Myocyte (in vitro differentiated cells): ENCODE measurements at places on chromosomes 4 and X. TPM values are rescaled to one million over a fixed set of nuclear protein-coding genes. Genes with fewer than 3 reads are reported as not detected.

GRCh38 chrX:15674514-15674840 lies 9.9 kb upstream of the CLTRN start:
- DNase-seq: no peak

GRCh38 chr4:110130576-110131358 lies 67.6 kb downstream of the ELOVL6 start:
- DNase-seq: no peak

- no peak for DNase-seq
Measured at GRCh38 chrX:22739276-22739675, 260.5 kb upstream of the DDX53 start.

- no peak for DNase-seq
Measured at GRCh38 chr4:132328761-132329160, 820.3 kb upstream of the PCDH10 start.

- DNase-seq: peak; percentile 75
Measured at GRCh38 chr4:145098675-145099037, 545 bp downstream of the ABCE1 start.

DNA sequence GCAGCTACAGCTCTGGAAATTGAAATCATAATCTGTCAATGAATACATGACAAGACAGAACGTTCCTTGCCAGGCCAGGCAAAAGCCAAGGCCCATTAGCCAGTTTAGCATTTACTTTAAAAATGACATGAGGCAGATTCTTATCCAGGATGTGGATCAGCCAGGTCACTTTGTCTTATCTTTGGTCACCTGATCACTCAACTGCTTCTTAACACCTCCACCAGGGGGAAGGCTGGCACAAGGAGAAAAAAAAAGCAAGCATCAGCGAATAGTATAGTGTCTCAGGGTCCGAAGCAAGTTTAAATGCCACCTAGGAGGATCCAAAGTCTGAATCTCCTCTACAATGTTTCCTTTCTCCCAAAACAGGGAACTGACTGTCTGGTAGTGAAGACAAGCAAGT lies 18.8 kb downstream of the ATP1B4 start:
- no peak for DNase-seq

DNA sequence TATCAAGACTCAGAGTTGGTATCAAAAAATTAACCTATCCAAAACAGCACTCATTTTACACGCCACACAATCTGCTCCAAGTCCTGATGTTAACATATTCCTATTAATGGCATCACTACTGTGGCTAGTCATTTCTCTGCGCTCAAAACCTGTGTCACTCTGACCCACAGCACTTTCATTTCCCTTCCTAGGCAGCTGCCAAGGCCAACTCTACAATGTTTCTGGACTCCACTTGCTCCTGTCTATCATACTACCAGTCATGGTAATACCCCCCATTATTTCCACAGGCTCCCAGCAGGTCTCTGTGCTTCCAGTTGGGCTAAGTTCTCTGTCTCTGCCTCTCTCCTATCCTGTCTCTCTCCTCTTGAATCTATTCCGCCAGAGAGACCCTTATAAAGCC lies 323.6 kb downstream of the NR3C2 start:
- peak; percentile 96 for DNase-seq

DNA sequence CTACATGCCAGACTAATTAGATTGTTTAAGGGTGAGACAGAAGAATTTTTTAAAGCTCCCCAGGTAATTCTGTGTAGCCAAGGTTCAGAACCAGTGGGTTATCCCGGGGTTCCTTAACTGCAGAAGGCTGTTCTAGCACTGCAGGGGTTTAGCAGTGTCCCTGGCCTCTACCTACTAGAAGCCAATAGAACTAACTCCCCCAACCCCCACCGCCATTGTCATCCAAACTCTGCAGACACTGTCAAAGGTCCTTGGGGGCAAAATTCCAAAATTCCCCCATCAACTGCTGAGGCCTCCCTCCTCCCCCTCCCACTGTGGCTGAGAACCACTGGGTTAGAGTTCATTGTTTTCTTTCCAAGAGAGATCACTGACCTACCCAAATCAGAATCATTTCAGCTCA lies 66.4 kb downstream of the MOSPD2 start:
- no peak for DNase-seq

- peak; percentile 57 for DNase-seq
Measured at GRCh38 chrX:129606918-129607317, 47.8 kb downstream of the APLN start.

- DNase-seq: peak; percentile 97
Measured at GRCh38 chr4:168496834-168497233, at the start of gene PALLD. Gene PALLD (plus strand): TSS chr4:168497052.

DNA sequence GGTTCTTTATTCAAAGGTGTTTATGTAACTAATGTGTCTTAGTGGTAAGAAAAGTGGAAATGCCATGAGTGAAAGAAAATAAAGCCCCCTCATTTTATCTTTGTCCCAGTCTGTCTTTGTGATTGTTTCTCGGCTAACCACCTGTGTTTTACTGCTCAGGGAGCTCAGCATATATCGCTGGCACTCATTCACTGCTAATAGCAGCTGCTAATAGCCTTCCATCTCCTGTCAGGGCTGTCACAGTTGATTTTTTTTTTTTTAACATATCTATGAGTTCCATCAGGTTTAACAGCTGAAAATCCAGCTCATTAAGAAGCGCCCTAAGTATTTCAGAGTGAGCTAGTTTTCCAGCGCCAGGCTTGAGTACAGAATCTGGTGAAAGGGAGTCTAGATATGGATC lies 205.6 kb downstream of the RBMX2 start:
- no peak for DNase-seq

- no peak for DNase-seq
Measured at GRCh38 chr4:169271692-169272007, 894 bp upstream of the SH3RF1 start.

DNA sequence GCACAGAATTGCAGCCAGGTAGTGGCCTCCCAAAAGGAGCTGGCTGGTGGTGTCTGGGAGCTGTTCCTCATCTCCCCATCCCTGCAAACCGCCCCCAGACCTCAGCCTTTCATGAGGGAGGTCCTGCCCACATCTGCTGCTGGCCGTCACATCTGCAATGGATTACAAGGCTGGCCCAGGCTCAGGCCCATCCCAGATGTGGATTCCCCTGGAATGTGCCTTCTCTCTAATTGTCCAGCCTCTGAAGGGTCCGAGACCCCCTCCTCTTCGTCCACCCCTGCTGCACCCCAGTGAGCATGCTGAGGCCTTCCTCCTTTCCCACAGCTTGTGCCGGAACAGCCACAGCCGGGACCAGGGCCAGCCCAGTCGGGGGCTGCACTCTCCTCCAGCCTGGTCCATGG lies 115.0 kb upstream of the NALF2 start:
- DNase-seq: no peak

- DNase-seq: no peak
Measured at GRCh38 chr4:129968366-129968765, 872.4 kb downstream of the C4orf33 start.

GRCh38 chr4:80134936-80135701 lies 62.1 kb upstream of the ANTXR2 start:
- no peak for DNase-seq

DNA sequence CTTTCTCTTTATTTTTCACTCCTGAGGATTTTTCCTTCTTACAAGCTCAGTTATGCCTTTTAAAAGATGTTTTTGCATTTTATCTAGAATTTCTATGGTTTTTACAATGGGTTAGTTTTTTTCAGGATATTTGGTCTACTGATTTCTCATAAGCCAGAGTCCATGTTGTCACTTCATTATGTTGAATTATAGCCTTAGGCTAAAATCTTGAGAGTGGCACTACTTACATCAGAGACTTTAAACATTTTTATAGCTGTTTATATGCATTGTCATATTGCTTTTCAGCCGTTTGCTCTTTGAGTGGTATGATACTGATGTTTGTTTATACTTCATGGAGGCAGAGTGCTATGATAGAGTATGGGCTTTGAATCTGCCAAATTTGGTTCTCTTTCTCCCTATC lies 36.4 kb downstream of the CXorf58 start:
- no peak for DNase-seq

DNA sequence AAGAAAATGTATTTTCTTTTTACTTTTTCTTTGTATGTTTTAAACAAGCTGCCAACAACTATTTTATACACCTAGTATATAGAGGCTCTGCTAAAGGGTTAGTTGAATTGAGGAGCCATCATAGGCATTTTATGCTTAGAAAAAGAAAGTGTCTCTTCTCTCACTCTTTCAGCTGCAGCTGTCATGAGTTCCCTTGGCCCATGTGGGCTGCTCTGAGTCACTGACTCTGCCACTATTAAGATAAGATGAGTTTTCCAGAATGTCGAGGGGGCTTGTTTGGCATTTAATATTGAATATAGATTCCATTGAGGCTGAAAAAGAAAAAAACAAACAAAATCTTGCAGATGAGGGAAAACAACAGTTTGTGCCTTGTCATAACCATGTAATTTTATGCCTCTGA lies 126.0 kb upstream of the PAQR3 start:
- DNase-seq: peak; percentile 36

GRCh38 chr4:145881576-145881975 lies 57.0 kb downstream of the ZNF827 start:
- DNase-seq: no peak

DNA sequence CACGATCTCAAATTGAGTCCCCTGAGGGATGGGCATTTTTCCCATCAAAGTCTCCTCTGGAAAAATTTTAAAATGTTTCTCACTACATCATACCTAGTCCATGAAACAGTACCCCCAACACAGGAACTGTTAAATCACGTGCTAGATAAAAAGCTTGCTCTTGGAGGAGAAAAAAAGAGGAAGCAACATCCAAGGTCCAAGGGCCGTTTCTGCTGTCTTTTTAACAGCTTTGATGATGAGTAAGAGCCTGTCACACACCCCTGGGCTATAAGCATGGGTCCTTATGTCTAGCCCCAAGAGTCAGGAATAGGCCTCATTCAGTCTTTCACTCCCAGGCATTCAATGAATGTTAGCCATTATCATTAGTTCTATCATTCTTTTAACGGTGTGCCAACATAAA lies 128.9 kb downstream of the SH3KBP1 start:
- no peak for DNase-seq

DNA sequence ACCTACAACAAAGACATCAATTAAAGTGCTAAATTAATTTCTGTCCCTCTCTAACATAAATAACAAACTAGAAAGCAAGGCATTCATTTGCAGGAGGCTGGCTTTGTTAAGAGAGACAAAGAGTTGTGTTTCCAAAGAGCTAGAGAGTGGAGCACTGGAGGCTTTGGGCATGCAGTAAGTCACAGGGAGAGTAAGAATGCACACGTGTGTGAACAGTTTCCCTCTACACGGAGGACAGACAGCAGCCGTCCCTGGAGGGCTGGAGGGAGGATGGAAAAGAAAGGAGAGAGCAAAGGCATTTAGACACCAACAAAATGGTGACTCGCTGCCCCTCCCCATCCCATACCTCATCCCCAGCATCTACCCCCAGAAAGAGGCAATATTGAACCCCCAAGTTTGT lies 20.4 kb upstream of the DCHS2 start:
- DNase-seq: no peak

- DNase-seq: peak; percentile 46
Measured at GRCh38 chrX:44244008-44244407, 99.5 kb downstream of the EFHC2 start.

GRCh38 chr4:39710098-39710896 lies 12.4 kb downstream of the UBE2K start:
- no peak for DNase-seq

- DNase-seq: peak; percentile 16
Measured at GRCh38 chr4:27084685-27085361, 224.2 kb downstream of the STIM2 start.

DNA sequence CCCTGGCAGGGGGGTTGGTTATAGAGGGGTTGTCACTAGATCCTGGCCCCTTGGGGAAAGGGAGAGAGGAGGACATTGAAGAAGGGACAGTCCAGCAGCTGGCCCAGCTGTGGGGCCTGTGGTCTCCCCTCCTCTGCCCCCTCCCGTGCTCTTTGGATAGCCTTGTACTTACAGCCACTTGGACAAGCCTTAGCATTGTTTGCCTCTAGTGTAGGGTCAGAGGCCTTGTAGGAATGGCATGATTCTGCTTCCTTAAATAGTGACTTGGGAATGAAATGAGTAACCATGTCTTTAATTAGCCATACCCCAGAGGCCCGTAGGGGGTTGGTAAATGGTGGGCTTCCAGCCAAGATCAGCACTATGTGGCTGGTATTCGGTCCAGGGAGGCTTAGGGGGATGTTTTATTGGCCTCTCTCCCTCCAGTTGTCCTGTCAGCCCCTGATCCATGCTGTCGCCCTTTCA lies 230.6 kb downstream of the PTTG2 start:
- peak; percentile 97 for DNase-seq

GRCh38 chr4:48727666-48728459 lies 52.2 kb downstream of the FRYL start:
- no peak for DNase-seq

- no peak for DNase-seq
Measured at GRCh38 chrX:130264573-130264972, 4.1 kb downstream of the ZNF280C start.

DNA sequence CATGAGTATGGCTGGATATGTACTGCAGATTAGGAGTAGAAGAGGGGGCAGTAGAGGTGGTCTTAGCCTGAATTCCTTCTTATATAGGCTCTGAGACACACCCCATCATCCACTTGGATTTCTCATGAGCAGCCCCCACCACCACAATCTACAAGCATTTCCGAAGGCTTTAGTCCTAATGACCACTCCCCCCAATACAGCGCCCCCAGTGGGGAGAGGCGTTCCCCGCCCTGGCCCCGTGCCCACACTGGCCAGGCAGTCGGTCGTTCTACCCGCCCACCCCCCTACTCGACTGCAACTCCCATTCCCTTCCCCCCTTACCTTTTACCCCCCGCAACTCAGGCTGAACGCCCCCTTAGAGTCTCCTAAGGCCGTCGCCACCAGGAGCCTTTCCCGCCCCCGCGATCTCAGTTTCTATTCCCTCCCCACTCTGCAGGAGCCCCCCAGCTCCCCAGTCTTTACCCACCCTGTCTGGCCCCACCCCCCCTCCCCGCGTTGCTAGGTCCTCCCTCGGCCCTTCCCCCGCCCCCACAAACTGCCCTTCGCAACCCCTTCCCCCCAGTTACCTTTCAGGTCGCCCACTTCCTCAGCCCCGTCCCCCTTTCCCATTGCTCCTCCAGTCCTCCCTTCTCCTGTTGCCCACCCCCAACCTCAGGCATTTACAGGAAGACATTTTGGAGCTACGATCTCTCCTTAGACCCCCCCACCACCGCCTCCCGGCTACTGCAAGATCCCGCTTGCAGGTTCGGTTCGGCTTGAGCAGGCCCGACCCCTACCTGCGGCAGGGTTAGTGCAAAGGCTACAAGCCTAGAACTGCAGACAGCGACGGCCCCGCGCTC lies 468 bp downstream of the ZMYM3 start:
- DNase-seq: peak; percentile 36

- no peak for DNase-seq
Measured at GRCh38 chrX:41119803-41120202, 34.6 kb downstream of the USP9X start.

- DNase-seq: no peak
Measured at GRCh38 chr4:107548211-107548905, 171.7 kb downstream of the PAPSS1 start.

Gene PNMA6A
- total RNA-seq: 0.21 and 0.35 TPM in 2 replicates

Gene FABP2
- total RNA-seq: not detected in 2 replicates

Gene IL1RAPL1
- total RNA-seq: not detected in 2 replicates

Gene TMPRSS11F
- total RNA-seq: not detected in 2 replicates

Gene CXXC4
- 0.05 and 0.11 TPM in 2 replicates for total RNA-seq

Gene CXCL10
- total RNA-seq: not detected in 2 replicates

Gene PCDH19
- total RNA-seq: under 0.01 TPM in 1 of 2 replicates, not detected in the other

Gene VEGFC
- total RNA-seq: 8.1 and 13.0 TPM in 2 replicates

Gene RBMX
- total RNA-seq: 296 and 310 TPM in 2 replicates

Gene RBMXL3
- not detected in 2 replicates for total RNA-seq

Gene TMEM255A
- 0.05 TPM in 1 of 2 replicates, not detected in the other for total RNA-seq

Gene MGARP
- 0.31 and 0.45 TPM in 2 replicates for total RNA-seq
